Esophagus squamous epithelium (tissue), 5 donors: ENCODE measurements at places on chromosomes 4 and X. TPM values are rescaled to one million over a fixed set of nuclear protein-coding genes. Genes with fewer than 3 reads are reported as not detected.

DNA sequence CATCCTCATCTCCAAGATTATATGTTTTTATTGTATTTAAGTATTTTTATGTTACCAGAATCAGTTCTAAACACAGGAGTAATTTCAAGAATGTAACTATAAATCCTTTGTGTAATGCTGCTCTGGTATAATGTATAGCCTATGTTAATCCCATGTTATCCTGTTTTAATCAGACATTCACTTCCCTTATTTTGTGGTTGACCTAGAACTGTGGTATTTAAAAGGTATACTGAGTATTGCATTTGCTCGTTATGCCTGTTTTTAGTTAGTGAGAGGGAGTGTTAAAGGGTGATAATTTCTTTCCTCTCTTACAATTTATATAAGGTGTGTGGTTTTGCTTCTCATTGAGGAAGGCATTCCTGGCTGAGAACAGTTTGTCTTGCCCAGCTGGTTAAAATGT lies 26.2 kb downstream of the MTM1 start:
- H3K4me1 ChIP-seq, result no peaks in the 10 kb centered on the region
- no peak overlapping the region for H3K4me3 ChIP-seq
- H3K27ac ChIP-seq, result no peak overlapping the region
- no peaks in the 10 kb centered on the region for H3K27me3 ChIP-seq

GRCh38 chr4:174763454-174764104 lies 65.5 kb downstream of the GLRA3 start:
- H3K27me3 ChIP-seq, result no peaks in the 10 kb centered on the region
- no peak for DNase-seq
- H3K4me1 ChIP-seq, result no peaks in the 10 kb centered on the region
- no peaks in the 10 kb centered on the region for H3K36me3 ChIP-seq
- no peak overlapping the region for H3K27ac ChIP-seq

DNA sequence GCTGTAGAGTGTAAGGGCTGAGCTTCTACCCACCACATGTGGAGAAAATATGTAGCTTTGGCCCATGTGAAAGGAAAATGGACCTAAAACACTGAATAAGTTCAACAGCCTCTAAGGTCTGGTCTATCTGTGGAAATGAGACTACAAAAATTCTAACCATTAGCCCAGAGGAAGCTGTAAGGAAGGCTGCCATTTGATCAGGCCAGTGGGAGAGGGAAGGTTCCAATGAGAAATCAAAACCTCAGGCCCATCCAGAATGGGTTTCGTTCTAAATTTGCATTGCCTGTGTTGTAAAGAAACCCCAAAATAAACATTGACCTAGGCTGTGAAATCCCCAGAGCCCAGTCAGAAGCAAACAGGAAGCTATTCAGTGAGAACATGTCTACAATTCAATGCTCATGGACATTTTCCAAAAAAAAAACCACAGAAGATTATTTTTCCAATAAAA lies 320.4 kb upstream of the SLC7A11 start:
- peaks cover 5% of the 10 kb centered on the region for H3K4me1 ChIP-seq
- no peaks in the 10 kb centered on the region for H3K36me3 ChIP-seq
- H3K4me3 ChIP-seq, result no peak overlapping the region

GRCh38 chr4:108352664-108353308 lies 184.1 kb upstream of the LEF1 start:
- peaks cover 30% of the 10 kb centered on the region for H3K4me1 ChIP-seq
- H3K27ac ChIP-seq, result no peak overlapping the region
- H3K4me3 ChIP-seq, result no peak overlapping the region
- DNase-seq, result no peak

The AWAT2 gene
- total RNA-seq, result not detected

The TMEM154 gene
- 75.8 TPM for total RNA-seq

The EVC gene
- total RNA-seq, result 4.2 TPM

DNA sequence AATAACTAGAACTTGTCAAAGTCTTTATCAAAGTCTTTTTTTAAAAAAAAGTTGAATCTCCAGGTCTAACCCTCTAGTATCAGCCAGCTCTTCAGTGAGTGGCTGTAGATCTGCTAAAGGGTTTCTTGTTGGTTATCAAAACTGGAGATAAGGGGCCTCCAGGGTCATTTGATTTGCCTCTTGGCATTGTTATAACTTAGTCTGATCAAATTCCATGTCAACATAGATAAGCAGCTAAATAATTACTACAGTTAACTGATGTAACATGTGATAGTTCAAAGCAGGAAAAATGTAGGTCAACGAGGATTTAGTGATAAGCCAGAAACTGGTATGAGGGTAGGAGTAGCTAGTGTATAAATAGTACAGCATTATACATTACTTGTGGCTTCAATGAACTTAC lies 465.1 kb downstream of the PDHA2 start:
- H3K27ac ChIP-seq, result no peak overlapping the region
- H3K4me1 ChIP-seq, result no peaks in the 10 kb centered on the region
- no peak overlapping the region for H3K4me3 ChIP-seq
- H3K27me3 ChIP-seq, result no peaks in the 10 kb centered on the region
- no peaks in the 10 kb centered on the region for H3K36me3 ChIP-seq

The CACNA1F gene
- not detected for total RNA-seq

GRCh38 chr4:159871141-159871540 lies 768.3 kb downstream of the RAPGEF2 start:
- no peaks in the 10 kb centered on the region for H3K27me3 ChIP-seq
- no peak for DNase-seq
- no peaks in the 10 kb centered on the region for H3K36me3 ChIP-seq
- H3K4me1 ChIP-seq, result no peaks in the 10 kb centered on the region

DNA sequence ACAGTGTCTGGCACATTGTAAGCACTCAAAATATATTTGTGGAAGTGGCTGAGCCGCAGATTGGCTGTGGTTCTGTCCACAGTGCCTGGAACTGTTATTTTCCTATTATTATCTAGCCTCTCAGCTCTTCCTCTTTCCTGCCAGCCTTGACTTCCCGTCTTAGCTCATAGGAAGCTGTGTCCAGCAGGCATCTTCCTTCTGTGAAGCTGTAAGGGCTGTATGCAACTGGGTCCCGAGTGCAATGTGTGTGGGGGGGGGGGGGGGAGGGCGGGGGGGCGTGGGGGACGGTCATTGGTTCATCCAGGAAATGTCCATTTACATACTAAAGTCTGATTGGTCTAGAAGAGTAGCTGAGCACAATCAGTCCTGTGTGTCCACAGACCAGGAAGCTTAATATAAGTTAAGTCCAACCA lies 210.7 kb downstream of the PDGFRA start:
- no peaks in the 10 kb centered on the region for H3K4me1 ChIP-seq
- H3K36me3 ChIP-seq, result no peaks in the 10 kb centered on the region
- H3K27ac ChIP-seq, result no peak overlapping the region
- no peak overlapping the region for H3K4me3 ChIP-seq
- H3K27me3 ChIP-seq, result no peaks in the 10 kb centered on the region

The SSX2B gene
- not detected for total RNA-seq

DNA sequence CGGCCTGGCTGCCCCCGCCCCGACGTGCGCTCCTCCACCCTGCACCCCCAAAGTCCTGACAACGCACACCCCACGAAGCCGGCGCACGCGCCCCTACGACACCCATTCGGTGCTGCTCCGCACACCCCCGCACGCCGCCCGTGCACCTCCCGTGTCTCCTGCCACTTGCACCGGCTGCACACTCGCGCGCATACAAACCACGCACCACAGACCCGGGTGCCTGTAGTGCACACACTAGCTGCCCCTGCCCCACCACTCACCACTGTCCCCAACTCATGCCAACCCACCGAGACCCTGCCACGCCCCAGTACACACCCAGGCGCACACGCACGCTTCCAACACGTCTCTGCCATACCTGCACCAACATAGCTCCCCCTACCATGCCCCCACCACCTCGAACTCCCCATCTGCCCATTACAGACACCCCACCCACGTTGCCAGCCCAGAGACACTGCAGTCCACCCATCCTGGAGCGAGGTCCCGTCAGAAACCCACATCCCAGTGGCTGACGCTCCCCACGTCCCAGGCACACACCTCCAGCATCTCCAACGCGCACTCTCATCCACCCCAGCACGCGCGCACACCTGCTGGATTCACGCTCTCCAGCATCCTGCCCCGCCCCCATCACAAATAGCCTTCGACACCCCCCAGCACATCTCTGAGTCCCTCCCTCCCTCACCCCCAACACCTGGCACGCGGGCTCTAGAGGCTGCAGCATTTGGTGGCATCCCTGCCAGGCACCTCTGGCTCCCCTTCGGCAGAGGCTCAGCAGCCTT lies 4.2 kb upstream of the DUSP9 start:
- peak overlapping the region; percentile 25 for H3K4me3 ChIP-seq
- H3K36me3 ChIP-seq, result no peaks in the 10 kb centered on the region
- H3K27me3 ChIP-seq, result no peaks in the 10 kb centered on the region
- peaks cover 13% of the 10 kb centered on the region for H3K4me1 ChIP-seq
- no peak for DNase-seq
